ENCODE measurements at places on chromosomes 16 and 17.

DNA sequence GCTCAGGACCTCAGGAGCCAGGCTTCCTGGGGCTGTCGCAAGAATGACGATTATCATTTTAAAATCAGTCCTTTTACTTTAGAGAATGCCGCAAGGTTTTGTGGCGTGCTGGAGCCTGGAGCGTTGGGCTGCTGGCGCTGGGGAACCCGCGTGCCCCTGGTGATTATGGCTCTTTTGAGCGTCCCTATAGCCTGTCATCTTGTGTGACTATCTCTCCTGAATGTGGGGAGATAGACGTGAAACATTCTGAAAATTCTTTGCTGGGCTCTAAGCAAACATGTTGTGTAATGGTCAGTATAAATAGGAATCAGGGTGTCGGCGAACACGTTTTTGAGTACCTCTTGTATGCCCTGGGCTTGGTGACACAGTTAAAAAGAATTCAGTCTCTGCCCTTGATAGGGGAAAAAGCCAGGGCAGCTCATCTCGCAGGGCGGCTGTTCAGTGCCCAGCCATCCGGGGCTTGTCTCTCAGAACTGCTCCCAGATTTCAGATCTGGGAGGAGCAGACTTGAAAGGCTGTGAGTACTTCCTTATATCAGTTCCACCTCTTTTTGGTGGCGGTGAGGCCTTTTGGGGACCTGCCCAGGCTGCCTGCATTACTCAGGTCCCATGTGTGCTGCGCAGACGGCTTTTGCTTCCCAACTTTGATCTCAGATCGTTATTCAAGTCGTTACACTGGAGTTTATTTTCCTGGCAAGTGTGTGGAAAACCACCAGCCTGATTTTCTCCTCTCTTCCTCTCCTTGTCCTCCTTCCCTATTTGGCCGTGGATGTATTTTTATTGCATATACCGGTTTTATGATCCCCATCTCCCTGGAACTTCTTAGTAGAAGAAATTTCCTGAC is 973 bp downstream of the SLC7A6 start:
- no peak for DNase-seq

- DNase-seq: no peak
Measured at GRCh38 chr17:60959011-60959410, 281.4 kb downstream of the BCAS3 start.

GRCh38 chr16:6611535-6611934 is 721.1 kb upstream of the RBFOX1 start:
- DNase-seq: no peak

DNA sequence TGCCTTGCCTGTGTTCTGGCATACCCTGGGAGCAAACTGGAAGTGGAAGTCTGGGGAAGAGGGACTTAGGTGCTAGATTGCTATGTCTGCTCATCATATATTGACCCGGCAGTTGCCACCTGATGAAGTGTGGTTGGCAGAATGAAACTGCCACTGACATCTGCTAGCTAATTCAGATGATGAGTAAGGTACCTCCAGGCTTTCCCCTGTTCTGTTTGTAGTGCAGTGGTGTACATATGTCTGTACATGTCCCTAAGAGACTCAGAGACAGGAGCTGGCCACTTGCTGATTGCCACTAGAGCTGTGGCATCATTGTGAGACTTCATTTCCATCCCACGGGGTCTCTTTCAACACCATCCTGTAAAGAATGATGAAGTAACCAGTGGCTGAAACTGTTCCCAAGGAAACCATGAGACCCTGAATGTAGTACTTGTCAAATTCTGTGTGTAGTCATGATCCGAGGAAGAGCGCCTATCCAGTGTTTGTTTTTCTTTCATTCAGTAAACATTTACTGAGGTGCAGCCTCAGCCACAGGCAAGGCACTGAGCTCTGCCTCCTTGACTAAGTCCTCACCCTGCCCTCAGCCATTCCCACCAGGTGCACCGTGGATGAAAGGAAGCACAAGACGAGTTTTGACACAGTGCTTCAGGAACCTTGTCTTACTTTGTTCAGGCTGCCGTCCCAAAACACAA is 13.2 kb downstream of the CLUAP1 start:
- no peak for DNase-seq

DNA sequence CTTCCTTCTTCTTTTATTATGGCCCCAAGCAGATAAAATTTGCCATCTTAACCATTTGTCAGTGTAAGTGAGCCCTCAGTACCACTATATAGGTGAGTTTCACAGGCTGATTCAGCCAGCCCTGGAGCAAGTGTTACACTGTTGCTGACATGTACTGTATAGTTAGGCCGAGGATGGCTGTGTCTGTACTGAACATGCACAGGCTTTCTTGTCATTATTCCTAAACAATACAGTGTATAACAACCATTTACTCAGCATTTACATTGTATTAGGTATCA is 53.7 kb downstream of the AMFR start:
- DNase-seq: no peak

- DNase-seq: no peak
Measured at GRCh38 chr16:27320261-27321012, 6.7 kb downstream of the IL4R start.

DNA sequence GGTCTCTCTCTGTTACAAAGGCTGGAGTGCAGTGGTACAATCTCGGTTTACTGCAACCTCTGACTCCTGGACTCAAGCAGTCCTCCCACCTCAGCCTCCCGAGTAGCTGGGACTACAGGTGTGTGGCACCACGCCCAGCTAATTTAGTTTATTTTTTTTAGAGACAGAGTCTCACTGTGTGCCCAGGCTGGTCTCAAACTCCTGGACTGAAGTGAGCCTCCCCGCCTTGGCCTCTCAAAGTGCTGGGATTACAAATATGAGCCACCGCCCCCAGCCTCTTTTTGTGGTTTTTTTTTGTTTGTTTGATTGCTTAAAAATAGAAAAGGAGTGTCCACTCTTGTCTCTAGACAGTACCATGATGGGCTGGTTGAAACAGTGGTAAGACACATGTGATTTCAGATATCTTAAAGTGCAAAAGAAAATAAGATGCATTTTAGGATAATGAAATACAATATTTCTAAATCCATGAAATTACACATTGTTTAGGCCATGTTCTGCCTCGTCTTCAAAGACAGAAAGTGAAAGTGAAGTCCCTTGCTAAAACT is 27.4 kb downstream of the KIAA0513 start:
- DNase-seq: no peak

GRCh38 chr17:32626379-32626791 is 139.6 kb downstream of the CDK5R1 start:
- DNase-seq: no peak

DNA sequence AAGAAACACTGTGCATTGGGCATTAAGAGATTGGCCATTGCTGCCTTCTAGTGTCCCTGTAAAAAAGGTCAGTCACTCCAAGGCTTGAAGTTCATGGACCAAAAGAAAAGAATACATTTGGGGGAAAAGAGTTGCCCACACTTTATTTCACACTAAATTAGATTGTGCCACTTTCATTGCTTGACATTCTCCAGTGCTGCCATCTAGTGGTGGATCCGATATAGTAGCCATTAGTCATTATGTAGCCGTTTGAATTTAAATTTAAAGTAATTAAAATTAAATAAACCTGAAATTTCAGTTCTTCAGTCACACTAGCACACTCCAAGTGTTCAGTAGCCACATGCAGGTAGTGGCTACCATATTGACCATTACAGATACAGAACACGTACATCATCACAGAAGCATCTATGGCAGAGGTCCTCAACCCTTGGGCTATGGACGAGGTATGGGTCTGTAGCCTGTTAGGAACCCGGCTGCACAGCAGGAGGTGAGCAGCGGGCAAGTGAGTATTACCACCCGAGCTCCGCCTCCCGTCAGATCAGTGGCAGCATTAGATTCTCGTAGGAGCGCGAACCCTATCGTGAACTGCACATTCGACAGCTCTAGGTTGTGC is 21.9 kb upstream of the CDH5 start:
- peak; percentile 22 for DNase-seq

All from thymus (tissue), 14 donors.